Stimulated activated CD4-positive, alpha-beta T cell treated with anti-CD3 and anti-CD28 coated beads, TNF-alpha, amount 100 ng/mL, for 1 hour (primary cell): ENCODE measurements at places on chromosomes 3 and 15.

GRCh38 chr3:139620438-139620837 lies 57.3 kb downstream of the NMNAT3 start:
- no peak for DNase-seq

DNA sequence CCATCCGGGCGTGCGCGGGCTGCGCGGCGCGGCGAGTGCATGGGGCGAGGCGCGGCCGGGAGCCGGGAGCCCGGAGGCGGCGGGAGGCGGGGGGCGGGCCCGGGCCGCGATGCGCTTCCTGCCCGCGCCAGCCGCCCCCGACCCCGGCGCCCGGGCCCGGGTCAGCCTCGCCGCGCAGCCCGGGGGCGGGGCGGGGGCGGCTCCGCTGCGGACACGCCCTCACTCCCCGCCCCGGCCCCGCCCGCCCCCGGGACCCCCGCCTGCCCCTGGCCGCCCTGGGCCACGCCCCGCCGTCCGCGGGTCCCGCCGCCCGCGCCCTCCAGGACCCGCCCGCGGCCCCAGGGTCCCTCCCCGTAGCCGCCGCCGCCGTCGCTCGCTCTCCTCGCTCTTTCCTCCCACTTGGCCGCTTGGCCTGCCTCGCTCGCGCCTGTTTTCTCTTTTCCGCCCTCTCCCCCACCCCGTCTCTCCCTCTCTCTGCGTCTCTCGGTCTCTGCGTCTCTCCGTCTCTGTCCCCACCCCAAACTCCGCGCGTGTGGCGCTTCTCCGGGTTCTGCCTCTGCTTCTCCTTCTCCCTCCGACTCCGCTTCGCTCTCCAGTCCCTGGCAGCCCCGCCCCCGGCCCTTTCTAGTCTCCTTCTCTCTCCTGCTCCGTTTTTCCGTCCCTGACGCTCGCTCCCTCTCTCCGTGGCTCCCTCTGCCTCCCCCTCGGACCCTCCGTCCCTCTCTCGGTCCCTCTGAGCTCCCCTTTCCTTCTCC lies at the start of gene PLXND1:
TSS of gene PLXND1 (minus strand) at position 41 of the 755 bp plus-strand sequence. CDS start at position 4, 37 bp downstream.
- DNase-seq = no peak

GRCh38 chr3:27559835-27560234 lies 75.7 kb upstream of the SLC4A7 start:
- no peak for DNase-seq

DNA sequence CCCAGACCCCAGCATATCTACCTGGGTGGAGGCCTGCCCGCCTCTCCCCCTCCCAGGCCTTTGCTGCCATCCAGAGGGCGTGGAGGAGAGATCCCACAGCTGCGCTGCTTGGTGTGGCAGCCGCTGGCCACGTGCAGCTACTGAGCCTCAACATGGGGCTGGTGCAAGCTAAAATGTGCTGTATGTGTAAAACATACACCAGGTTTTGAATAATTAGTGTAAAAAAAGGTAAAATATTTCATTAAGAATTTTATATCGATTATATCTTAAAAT lies 95.8 kb downstream of the SEC22A start:
- DNase-seq = no peak

- DNase-seq = no peak
Measured at GRCh38 chr3:12961007-12961696, 112.1 kb downstream of the IQSEC1 start.

DNA sequence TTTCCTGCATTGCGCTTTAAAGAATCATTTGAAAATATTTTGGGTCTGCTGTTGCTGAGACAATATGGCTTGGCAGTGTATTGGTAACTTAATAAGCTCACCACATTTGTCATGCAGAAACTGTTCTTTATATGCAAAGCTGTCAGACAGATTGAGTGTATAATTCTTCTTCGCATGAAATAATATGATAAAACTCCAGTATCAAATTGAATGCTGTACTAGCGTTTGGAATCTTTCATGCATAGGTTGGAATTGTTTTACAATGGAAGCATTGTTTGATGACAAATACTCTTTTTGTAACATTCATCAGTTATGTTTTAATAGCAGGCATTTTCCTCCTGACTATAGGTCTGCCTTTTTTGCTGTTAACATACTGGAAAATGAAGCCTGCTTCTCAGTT lies 53.8 kb downstream of the RBMS3 start:
- DNase-seq = no peak

- no peak for DNase-seq
Measured at GRCh38 chr3:61570813-61571212, 9.4 kb downstream of the PTPRG start.

- DNase-seq = no peak
Measured at GRCh38 chr3:140276703-140277102, 341.7 kb downstream of the CLSTN2 start.

GRCh38 chr3:134857776-134858362 lies 62.8 kb downstream of the EPHB1 start:
- no peak for DNase-seq

GRCh38 chr3:188266562-188267274 lies 112.8 kb downstream of the LPP start:
- no peak for DNase-seq

- no peak for DNase-seq
Measured at GRCh38 chr3:189598530-189599225, 32.5 kb upstream of the TP63 start.

- DNase-seq = no peak
Measured at GRCh38 chr3:102098130-102098885, 249.0 kb downstream of the NFKBIZ start.

DNA sequence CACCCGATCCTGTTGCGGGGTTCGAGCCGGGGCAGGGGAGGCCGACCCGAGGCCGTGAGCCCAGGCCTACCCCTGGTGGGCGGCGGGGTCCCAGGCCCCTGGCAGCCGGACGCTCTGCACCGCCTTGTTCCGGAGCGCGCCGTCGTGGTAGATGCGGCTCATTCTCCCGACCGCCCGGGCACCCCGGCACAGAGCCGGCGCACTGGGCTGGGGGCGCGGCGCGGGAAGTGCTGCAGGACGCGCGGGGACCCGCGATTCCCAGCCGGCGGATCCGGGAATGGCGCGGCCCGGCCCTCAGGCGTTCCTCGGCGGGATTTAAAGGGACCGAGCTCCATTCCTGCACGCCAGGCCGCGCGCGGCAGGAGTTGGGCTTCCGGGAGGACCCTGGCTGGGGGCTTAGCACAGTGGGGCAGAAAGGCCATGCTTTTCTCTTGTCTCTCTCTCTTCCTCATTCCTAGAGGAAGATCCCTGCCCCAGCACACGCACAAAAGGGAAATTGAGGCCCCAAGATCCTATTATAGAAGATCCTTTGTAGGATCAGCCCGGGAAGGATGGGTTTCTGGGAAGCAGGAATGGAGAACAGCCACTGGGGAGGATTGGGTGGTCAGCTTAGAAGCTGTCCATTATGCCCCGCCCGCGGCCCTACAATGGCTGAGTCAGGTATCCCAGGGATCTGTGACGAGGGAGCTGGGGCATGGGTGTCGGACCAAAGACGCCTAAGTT lies at the start of gene ARPIN:
TSS of gene ARPIN (minus strand) at position 279 of the 723 bp plus-strand sequence. CDS start at position 162, 117 bp downstream.
- no peak for DNase-seq

DNA sequence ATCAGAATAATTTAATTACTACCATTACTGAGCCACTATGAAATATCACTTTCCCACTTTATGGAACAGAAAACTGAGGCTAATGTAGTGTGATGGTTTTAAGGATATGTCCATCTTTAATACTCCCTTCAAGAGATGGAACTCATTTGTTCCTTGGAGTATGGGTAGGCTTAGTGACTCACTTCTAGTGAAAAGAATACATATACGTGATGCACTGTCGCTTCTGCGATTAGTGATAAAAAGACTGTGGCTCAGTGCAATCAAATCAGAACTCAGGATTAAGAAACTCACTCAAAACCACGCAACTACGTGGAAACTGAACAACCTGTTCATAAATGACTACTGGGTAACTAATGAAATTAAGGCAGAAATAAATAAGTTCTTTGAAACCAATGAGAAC lies 216.6 kb downstream of the SUCLG2 start:
- DNase-seq = no peak

- no peak for DNase-seq
Measured at GRCh38 chr15:32042269-32042972, 12.1 kb downstream of the CHRNA7 start.

GRCh38 chr3:13711911-13712650 lies 163.2 kb downstream of the FBLN2 start:
- DNase-seq = no peak

- no peak for DNase-seq
Measured at GRCh38 chr3:162517110-162517509, 1020.5 kb downstream of the OTOL1 start.

- DNase-seq = no peak
Measured at GRCh38 chr15:89003865-89004725, 84.2 kb upstream of the ABHD2 start.

DNA sequence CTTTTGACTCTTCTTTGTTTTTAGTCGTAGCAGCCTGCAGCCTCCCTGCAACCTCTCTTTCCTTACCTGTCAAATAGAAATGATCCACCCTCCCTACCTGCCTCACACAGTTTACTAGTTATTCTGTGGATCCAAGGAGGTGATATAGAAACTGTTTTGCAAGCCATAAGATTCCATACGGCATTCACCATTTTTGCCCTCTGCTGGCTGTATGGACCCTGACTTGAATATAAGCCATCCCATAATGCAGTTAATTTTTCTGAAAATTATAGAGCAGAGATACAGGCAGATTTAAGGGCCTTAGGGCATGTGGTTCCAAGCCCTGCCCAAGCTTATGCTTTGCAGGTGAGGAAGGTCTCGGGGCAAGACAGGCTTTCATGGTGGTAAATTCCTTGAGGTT lies 63.8 kb downstream of the CPN2 start:
- no peak for DNase-seq

GRCh38 chr15:83587091-83587490 lies 66.8 kb upstream of the ADAMTSL3 start:
- no peak for DNase-seq

- DNase-seq = no peak
Measured at GRCh38 chr3:194076475-194076874, 59.5 kb upstream of the HES1 start.

DNA sequence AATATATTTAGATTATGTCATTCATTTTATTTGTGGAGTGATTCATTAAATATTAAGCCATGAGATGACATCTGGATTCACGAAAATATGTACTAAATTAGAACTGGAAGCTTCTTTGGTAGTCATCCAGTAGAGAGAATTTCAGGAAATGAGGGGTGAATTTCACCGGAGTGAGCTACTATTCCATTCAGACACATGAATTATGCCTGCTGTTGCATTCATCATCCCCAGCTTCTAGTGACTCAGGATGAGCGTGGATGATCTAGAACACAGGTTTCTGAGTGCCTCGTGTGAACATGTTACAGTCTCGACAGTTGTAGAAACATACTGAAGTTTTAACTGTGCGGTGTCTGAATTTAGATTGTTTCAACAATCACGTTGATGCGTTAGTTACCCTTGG lies 42.9 kb upstream of the GABRG3 start:
- no peak for DNase-seq

- DNase-seq = no peak
Measured at GRCh38 chr3:41580274-41580959, 381.1 kb downstream of the CTNNB1 start.

GRCh38 chr3:14225421-14225820 lies 46.8 kb downstream of the LSM3 start:
- DNase-seq = no peak

GRCh38 chr3:36736301-36736700 lies 28.1 kb downstream of the DCLK3 start:
- no peak for DNase-seq

GRCh38 chr15:68620721-68621527 lies 42.1 kb downstream of the CORO2B start:
- DNase-seq = no peak

GRCh38 chr3:3066910-3067309 lies 43.3 kb downstream of the IL5RA start:
- no peak for DNase-seq

GRCh38 chr3:7487763-7488162 lies 626.8 kb downstream of the GRM7 start:
- no peak for DNase-seq

DNA sequence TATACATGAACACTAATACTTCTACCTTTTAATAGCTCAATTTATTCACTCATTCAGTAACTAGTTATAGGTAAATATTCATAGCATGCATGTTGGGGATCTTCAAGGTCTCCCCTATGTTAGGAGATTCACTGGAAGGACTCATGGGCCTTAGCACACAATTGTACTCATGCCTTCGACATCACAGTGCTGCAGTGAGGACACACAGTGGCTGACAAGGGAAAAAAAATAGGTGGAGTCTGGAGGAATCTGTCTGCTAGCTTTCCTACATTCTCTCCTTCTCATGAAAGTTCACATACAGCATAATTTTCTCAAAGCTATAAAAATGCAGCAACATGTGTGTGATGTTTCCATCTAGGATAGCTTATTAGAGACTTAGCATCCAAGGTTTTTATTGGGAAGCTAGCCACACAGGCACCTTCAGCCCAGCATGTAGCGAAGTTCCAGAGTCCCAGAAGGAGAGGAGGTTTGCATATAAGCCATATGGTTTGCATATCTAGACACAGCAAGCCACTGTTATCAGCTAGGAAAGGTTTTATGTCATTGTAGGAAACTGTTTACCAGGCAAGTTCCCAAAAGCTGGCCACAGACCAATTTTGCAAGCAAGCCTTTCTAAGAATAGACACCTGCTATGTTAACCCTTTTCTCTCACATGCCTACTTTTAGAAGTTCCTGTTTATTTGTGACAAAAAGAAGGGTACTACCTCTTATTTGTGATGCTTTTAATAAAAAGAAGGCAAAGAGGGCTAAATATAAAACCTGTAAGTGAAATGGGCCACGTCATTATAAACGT lies 46.4 kb downstream of the MORC1 start:
- DNase-seq = no peak

DNA sequence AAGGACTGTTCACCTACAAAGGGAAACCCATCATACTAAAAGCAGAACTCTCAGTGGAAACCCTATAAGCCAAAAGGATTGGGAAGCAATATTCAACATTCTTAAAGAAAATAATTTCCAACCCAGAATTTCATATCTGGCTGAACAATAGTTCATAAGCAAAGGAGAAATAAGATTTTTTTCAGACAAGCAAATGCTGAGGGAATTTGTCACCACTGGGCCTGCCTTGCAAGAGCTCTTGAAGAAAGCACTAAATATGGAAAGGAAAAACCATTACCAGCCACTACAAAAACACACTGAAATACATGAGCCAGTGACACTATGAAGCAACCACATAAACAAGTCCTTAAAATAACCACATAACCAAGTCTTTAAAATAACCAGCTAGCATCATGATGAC lies 28.9 kb upstream of the DCBLD2 start:
- no peak for DNase-seq

- no peak for DNase-seq
Measured at GRCh38 chr3:161770484-161771386, 274.1 kb downstream of the OTOL1 start.

DNA sequence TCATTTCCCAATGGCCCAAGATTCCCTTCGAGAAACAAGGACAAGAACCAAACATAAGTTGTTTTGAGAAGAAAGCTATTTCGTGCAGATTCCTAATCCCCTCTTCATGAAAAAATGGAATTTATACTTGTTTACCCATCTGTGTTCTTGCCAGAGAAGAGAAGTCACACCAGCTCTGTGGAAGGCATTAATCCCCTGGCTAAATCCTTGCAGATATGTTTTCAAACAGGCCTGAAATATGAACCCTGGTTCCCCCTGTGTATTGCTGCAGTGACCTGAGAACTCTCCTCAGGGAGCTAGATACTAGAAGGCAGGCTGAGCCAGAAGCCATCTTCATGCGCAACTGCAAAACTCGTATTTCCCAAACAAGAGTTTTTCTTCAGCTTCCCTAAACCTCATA lies 337.7 kb downstream of the NEK10 start:
- DNase-seq = no peak
